NCI-H2029 (cell line): ENCODE measurements at places on chromosomes 12 and 14.
A peak's percentile ranks its signal among the peaks of the same experiment; 100 is the strongest.

DNA sequence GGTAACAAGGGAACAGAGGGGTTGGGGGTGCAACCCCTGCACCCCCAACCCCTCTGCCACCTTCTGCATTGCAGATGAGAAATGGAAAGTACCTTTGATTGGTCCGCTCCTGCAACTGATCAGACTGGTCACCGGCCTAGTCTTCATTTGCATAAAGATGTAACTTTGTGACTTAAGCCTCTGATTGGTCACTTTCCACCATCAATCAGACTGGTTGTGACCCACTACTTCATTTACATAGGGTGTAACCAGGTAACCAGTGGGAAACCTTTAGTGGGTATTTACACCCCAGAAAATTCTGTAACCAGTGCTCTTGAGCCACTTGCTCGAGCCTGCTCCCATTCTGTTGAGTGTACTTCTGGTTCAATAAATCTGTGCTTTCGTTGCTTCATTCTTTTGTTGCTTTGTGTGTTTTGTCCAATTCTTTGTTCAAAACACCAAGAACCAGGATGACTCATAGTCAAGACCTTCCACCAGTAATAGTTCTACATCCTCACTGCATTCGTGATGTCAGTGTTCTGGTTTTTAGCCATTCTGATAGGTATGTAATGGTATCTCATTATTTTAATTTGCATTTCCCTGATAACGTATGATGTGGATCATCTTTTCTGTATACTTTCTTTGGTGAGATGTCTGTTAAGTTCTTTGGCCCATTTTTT is 30.8 kb downstream of the LEMD3 start:
- no peak for DNase-seq

GRCh38 chr12:29804019-29804418 is 20.3 kb upstream of the TMTC1 start:
- DNase-seq = no peak

- peak; percentile 14 for DNase-seq
Measured at GRCh38 chr12:2739832-2740641, 54.7 kb upstream of the FKBP4 start.

DNA sequence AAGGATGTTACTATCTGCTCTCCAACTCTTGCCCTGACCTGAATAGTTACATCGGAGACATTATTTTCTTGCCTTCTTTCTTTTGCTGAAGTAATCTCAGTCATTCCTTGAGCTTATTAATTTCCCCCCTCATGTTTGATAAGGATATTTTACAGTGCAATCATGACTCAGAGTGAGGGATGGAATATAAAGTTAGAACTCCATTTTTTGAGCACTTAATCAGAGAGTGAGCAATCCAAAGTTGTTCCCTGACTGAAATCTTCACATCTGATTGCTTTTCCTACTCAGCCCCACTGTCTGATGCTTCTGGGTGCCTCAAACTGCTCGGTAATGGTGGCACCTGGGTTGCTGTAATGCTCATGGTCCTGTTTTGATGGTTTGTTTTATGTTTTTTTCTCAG is 142.7 kb upstream of the SEL1L start:
- DNase-seq = no peak

GRCh38 chr14:21825845-21826244 is 152.2 kb upstream of the OR4E1 start:
- DNase-seq = no peak
